ENCODE measurements at places on chromosomes 7 and 10.

- no peak for DNase-seq
Observed at GRCh38 chr7:122413339-122413738, 108.8 kb upstream of the FEZF1 start.

GRCh38 chr7:136045181-136045580 lies 68.0 kb upstream of the MTPN start:
- no peak for DNase-seq

- no peak for DNase-seq
Observed at GRCh38 chr10:27564398-27564797, 60.3 kb downstream of the RAB18 start.

DNA sequence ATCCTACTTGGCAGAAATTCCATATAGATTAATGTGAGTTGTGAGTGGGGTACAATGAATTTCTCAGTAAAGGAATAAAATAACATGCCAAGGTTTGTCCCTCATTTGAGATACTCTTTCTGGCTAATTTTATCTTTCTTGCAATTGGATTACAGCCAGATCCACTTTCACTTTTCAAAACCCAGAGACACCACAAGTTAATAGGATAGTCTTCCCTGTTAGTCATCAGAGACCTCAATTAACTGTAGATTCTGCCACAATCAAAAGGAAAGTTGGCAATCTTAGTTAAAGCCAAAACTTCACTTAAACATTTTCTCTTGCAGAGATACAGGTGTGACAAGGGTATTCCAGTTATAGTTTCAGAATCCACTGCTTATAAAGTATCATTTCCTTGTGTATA lies 91.4 kb upstream of the PHYHIPL start:
- no peak for DNase-seq

DNA sequence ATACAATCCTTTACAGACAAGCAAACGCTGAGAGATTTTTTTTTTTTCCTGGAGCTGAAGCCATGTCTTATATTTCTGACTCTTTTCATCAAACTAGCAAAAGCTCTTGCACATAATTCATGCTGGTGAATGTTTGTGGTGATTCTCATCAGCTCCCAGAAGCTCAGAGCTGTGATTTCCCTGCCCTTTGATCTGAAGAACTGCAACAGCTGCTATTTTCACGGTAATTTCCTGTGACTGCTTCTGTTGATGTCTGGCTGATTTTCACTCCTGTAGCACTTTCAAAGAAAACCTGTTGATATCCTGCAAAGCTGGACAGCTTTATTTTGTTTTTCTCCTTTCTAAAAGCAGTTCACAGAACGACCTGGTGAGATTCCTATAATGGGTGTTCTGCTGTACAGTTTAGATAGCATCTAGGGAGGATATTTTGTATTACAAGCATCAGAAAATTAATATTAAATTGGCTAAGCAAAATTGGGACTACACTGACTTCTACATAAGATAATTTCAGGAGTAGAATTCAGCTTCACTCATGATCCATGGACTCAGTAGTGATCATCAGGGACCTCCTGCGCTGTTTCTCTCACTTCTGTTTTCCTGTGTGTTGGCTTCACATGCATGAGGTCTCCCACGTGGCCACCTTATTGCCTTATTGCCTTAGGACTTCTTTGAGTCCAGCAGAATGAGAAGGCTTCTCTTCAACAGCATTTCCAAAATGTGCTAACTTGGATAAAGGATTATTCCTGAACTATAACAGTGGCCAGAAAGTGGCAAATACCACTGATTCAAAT lies 1111.6 kb upstream of the SORCS1 start:
- DNase-seq, result no peak

DNA sequence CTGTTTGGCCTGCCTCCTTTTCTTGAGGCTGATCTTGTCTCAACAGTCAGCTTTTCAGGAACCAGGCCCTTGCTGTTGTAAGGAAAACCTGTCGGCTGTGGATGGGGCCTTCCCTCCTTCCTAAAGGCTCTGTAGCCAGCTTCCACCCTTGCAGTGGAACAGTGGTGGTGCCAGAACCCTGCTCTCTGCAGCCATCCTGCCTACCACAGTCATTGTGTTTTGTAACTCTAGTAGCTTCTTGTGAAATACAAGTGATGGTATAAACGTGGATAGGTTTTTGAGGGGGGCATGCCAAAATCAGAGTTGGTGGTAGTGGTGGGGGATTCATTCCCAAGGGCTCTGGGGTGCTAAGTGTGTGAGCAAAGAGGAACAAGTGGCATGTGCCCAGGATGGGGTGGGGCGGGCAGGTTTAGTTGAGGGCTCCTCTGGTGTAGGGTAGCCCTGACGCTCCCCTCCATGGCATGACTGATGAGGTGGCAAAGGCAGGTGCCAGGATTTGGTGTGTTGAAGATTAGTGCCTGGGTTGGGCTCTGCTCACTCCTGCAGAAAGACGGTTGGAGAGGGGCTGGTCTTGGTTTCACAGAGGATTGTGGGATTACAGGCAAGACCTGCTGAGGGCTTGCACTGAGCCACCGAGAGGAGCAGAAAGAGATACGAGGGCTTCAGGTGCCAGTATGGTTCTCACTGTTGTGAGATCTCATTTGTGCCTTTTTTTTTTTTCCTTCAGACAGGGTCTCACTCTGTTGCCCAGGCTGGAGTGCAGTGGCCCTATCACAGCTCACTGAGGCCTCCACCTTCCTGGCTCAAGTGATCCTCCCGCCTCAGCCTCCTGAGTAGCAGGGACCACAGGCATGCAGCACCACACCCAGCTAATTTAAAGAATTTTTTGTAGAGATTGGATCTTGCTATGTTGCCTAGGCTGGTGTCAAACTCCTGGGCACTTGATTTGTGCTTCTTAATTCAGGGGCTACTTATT lies 7.4 kb downstream of the TSPAN14 start:
- no peak for DNase-seq

- DNase-seq, result no peak
Observed at GRCh38 chr7:158549176-158549615, 38.4 kb downstream of the PTPRN2 start.

- no peak for DNase-seq
Observed at GRCh38 chr7:158120716-158121115, 466.9 kb downstream of the PTPRN2 start.

- DNase-seq, result no peak
Observed at GRCh38 chr10:111784946-111785465, 398.6 kb downstream of the GPAM start.

- DNase-seq, result no peak
Observed at GRCh38 chr7:55509322-55509721, 63.0 kb downstream of the VOPP1 start.

Data from activated CD4-positive, CD25-positive, alpha-beta regulatory T cell (primary cell).